ENCODE measurements at places on chromosomes 2 and 18. TPM values are rescaled to one million over a fixed set of nuclear protein-coding genes. Genes with fewer than 3 reads are reported as not detected.

DNA sequence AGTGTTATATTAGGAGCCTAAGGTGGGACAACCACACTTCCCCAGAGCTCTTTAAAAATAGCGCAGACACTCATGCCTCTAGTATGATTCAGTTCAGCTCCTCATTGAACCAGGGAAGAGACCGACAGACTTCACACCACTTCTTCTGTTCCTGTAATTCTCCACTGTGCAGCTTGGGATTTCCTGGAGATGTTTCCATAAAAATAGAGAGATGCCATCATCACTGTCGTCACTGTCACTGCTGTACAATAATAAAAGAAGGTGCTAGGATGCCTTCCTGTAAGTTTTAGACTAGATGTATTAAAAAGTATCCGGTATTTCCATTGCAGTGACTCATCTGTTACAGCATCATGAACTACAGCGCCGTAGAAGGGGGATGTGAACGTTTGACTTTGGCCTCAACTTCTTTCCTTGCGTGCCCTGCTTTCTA, 110.9 kb downstream of the FAM210A start:
- H3K36me3 ChIP-seq: no peaks in the 10 kb centered on the region
- DNase-seq: no peak
- H3K4me3 ChIP-seq: no peak overlapping the region
- H3K4me1 ChIP-seq: peaks cover 85% of the 10 kb centered on the region
- no peaks in the 10 kb centered on the region for H3K27me3 ChIP-seq

DNA sequence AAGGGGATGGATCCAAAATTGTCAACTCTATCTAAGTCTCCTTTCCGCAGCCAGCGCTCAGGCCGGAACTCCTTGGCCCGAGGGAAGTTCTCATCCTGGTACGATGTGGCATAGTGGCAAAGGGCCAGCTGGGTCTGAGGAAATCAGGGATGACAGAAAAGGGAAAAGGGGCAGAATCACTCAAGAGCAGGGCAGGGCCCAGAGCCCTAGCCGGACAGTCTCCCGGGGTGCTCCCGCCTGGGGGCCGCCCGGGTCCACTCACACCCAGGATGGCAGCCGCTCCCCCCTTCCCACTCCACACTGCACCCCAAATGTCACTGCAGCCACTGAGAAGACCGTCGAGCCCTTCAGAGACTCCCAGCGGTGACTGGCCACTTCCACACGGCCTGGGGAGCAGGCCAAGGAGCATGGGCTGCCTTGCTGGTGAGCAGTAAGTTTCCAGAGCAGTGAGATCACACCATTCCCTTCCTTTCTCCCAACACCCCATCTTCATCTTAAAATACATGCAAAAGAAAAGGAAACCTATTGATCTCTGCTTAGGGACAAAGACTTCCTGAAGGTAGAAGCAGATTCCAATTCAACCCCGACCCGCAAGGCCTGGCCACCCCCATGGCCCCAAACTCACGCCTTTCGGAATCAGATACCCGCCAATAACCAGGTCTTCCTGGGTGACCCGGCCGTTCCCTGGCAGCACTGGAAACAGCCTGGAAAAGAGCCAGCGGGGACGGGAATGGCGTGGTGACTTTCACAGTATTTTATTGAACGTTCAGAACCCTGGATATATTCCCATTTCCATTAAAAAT, 26.7 kb downstream of the CYP27C1 start:
- peaks cover 34% of the 10 kb centered on the region for H3K4me1 ChIP-seq
- H3K27ac ChIP-seq: peak overlapping the region; percentile 96
- H3K36me3 ChIP-seq: peaks cover 20% of the 10 kb centered on the region
- no peak for DNase-seq
- H3K4me3 ChIP-seq: peak overlapping the region; percentile 20
- H3K27me3 ChIP-seq: no peaks in the 10 kb centered on the region

GRCh38 chr2:155690785-155691184, 641.7 kb downstream of the NR4A2 start:
- H3K27ac ChIP-seq: no peak overlapping the region
- H3K4me3 ChIP-seq: no peak overlapping the region
- H3K4me1 ChIP-seq: no peaks in the 10 kb centered on the region
- peaks cover 2% of the 10 kb centered on the region for H3K27me3 ChIP-seq
- no peaks in the 10 kb centered on the region for H3K36me3 ChIP-seq

GRCh38 chr18:7617738-7618422, 50.8 kb downstream of the PTPRM start:
- no peaks in the 10 kb centered on the region for H3K36me3 ChIP-seq
- no peak for DNase-seq
- peaks cover 79% of the 10 kb centered on the region for H3K4me1 ChIP-seq
- H3K27me3 ChIP-seq: no peaks in the 10 kb centered on the region
- H3K27ac ChIP-seq: peak overlapping the region; percentile 96

GRCh38 chr2:26312471-26312870, 33.5 kb upstream of the SELENOI start:
- H3K4me1 ChIP-seq: no peaks in the 10 kb centered on the region
- DNase-seq: no peak
- H3K27me3 ChIP-seq: peaks cover 4% of the 10 kb centered on the region
- H3K4me3 ChIP-seq: no peak overlapping the region
- no peaks in the 10 kb centered on the region for H3K36me3 ChIP-seq

LHCGR gene
- not detected for total RNA-seq

DNA sequence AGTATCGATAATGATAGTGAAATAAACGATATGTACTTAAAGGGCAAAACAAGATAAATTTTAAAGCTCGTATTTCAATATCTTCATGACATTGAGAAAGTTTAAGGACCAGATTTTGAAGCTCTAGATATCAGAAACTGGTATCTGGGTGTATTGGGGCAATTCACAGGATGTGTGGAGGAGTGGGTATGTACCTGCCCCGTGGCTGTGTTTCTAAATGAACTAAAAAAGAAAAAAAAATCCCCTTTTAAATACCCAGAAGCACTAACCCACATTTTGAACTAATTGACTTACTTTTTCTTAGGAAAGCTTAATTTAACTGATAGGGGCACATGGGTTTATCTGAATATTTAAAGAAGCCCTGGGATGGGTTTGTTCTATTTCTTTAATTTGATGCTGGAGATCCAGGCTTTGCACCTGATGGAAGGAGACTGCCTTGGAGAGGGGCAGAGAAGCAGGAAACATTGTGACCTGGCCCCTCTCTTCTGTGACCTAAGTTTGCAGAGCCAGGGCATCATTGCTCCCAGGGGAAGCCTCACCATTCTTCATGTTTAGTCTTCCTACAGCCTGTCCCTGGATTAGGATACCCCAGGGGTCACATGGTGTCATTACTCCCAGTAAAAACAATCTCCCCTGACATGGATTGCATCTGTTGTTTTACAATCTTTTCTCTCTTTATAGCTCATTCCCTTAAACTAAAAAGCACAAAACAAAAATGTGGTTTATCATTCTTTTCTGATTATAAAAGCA, 7.6 kb upstream of the KCTD1 start:
- H3K36me3 ChIP-seq: no peaks in the 10 kb centered on the region
- no peak overlapping the region for H3K4me3 ChIP-seq
- peak overlapping the region; percentile 34 for H3K27ac ChIP-seq
- DNase-seq: no peak

LCT gene
- total RNA-seq: not detected

FEV gene
- total RNA-seq: not detected

UGT1A4 gene
- not detected for total RNA-seq

DNA sequence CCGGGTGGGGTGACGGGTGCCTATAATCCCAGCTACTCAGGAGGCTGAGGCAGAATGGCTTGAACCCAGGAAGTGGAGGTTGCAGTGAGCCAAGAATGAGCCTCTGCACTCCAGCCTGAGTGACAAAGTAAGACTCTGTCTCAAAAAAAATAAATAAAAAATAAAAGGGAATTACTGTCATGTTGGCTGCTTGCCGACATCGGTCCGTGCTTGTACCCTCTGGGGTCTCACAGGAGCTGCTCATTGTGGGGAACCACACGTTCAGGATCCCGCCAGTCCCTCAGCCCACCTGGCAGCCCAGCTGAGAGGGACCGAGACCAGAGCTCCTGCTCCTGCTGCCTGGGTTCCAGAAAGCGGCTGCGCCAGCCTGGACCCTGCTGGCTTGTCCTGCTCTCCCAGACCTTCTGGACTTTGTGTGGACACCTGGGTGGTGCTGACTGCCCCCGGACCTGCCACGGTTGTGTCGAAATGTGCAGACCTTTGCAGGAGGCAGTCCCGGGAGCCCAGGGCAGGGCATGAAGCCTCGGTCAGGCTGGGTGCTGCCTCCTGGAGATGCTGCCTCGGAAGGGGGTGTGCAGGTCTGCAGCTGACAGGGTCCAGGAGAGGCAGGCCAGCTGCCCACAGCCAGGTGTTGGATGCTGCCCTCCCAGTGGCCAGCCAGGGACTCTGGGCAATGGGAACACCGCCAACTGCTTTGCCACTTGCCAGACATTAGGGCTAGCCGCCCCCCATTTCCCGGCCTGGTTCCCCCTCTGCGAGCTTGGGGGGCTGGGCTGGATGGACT, 16.4 kb downstream of the KLF11 start:
- H3K4me3 ChIP-seq: no peak overlapping the region
- peak; percentile 86 for DNase-seq
- H3K27ac ChIP-seq: no peak overlapping the region
- H3K36me3 ChIP-seq: no peaks in the 10 kb centered on the region

DNA sequence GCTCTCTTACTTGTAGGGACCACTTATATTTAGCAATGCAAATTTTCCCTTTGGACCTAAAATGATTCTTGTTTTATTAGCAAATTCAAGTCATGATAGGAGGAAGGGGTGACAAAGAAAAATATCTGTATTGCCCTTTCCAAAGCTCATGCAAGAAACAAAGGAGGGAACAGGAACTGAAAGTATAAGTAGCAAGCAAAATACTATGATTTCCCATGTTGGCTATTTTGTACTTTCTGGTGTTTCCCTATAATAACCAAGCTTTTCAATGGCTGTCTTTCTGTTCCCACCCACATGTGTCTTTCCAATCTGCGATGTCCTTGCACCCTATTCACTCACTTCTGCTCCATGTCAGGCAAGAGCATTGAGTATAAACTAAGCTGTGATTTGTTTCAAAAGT, 279.7 kb downstream of the RNF144A start:
- no peak overlapping the region for H3K27ac ChIP-seq
- no peaks in the 10 kb centered on the region for H3K27me3 ChIP-seq
- no peak for DNase-seq
- peaks cover 6% of the 10 kb centered on the region for H3K4me1 ChIP-seq
- no peak overlapping the region for H3K4me3 ChIP-seq

DNA sequence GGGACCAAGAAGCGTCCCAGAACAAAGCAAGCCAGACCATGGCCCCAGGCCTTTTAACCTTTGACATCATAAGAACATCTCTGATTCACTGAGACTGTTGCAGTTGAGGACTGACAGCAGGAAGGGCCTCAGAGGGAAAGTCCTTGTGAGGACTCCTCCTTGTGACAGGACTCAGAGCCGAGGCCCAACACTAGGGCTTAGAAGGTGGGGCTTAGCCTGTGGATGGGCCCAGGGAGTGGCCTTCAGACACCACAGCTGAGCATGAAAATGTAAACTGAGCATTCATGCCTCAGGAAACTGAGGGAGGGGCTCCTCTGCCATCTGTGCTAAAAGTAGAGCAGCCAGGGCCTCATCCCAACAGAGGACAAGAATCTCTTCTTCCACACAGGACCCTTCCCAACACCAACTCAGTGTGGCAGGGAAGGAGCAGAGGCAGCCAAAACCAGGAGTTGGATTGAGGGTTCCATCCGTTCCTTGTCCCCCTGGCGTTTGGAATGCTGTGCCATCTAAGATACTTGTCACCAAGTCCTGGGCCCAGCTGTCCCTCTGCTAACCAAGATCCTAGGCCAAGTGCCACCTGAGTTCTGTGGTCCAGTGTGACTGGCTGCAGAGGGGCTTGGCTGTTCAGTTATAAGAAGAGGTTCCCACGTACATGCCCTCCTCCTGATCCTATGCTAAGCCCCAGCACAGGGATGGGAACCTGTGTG, 37.5 kb upstream of the CAB39 start:
- peaks cover 4% of the 10 kb centered on the region for H3K36me3 ChIP-seq
- no peak overlapping the region for H3K4me3 ChIP-seq
- no peaks in the 10 kb centered on the region for H3K4me1 ChIP-seq
- H3K27me3 ChIP-seq: peaks cover 2% of the 10 kb centered on the region
- H3K27ac ChIP-seq: no peak overlapping the region
- no peak for DNase-seq

GRCh38 chr2:221676566-221677172, 104.6 kb upstream of the EPHA4 start:
- no peaks in the 10 kb centered on the region for H3K36me3 ChIP-seq
- no peak overlapping the region for H3K27ac ChIP-seq
- H3K27me3 ChIP-seq: peaks cover 4% of the 10 kb centered on the region
- H3K4me1 ChIP-seq: no peaks in the 10 kb centered on the region
- no peak for DNase-seq

ASNSD1 gene
- total RNA-seq: 39.5 TPM

DNA sequence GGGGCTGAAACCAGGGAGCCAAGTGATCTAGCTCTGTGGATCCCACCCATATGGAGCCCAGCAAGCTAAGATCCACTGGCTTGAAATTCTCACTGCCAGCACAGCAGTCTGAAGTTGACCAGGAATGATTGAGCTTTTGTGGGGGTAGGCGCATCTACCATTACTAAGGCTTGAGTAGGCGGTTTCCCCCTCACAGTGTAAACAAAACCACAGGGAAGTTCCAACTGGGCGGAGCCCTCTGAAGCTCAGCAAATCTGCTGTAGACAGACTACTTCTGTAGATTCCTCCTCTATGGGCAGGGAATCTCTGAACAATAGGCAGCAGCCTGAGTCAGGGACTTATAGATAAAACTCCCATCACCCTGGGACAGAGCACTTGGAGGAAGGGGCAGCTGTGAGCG, 96.7 kb downstream of the CCDC148 start:
- H3K4me3 ChIP-seq: no peak overlapping the region
- H3K4me1 ChIP-seq: no peaks in the 10 kb centered on the region
- no peak overlapping the region for H3K27ac ChIP-seq
- H3K36me3 ChIP-seq: peaks cover 18% of the 10 kb centered on the region
- no peak for DNase-seq

DNA sequence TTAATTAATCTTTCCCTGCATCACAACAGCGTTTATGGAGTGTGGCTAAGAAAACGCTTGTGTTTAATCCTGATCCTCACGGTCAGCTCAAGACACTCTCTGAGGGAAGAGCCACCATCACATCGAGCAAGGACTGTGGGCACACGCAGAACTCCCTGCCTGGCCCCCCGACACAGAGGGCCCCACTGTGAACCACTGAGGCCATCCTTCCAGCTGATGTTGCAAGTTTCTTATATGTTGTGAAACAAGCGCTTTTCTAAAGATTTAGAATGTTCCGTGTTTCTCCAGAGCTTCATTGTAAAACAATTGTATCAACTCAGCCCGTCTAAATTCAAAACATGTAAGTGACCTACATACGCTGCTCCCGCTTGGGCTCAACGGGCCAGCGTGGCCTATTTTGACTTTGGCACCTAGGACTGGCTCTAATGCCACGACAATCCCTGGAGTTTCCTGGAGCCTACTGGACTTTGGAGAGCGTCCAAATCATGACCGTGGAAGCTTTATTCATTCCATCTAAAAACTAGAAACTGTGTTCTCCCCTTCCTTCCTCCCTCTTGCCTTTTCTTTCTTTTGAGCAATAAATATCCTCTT, 34.9 kb downstream of the SERPINE2 start:
- no peak overlapping the region for H3K27ac ChIP-seq
- no peaks in the 10 kb centered on the region for H3K27me3 ChIP-seq
- peaks cover 8% of the 10 kb centered on the region for H3K4me1 ChIP-seq

- DNase-seq: no peak
- H3K4me1 ChIP-seq: peaks cover 72% of the 10 kb centered on the region
- no peaks in the 10 kb centered on the region for H3K27me3 ChIP-seq
Observed at GRCh38 chr2:217948897-217949296, 53.9 kb downstream of the TNS1 start.
